Fibroblast of skin of back (primary cell): ENCODE measurements at places on chromosomes 5 and 9.

- peak; percentile 21 for DNase-seq
Measured at GRCh38 chr9:32783168-32783891, at the start of gene TMEM215. Gene TMEM215, plus strand, starts transcription at chr9:32783540. Its CDS starts 644 bp downstream, at chr9:32784184.

GRCh38 chr5:153390569-153390968, 99.9 kb upstream of the GRIA1 start:
- DNase-seq, result no peak

- no peak for DNase-seq
Measured at GRCh38 chr5:171989946-171990712, 16.3 kb downstream of the FBXW11 start.

GRCh38 chr9:121783521-121784507, 132.4 kb downstream of the DAB2IP start:
- DNase-seq, result peak; percentile 29

GRCh38 chr5:109403469-109403868, 6.3 kb downstream of the PJA2 start:
- DNase-seq, result no peak

- DNase-seq, result no peak
Measured at GRCh38 chr9:136558373-136558772, 12.5 kb upstream of the NOTCH1 start.

DNA sequence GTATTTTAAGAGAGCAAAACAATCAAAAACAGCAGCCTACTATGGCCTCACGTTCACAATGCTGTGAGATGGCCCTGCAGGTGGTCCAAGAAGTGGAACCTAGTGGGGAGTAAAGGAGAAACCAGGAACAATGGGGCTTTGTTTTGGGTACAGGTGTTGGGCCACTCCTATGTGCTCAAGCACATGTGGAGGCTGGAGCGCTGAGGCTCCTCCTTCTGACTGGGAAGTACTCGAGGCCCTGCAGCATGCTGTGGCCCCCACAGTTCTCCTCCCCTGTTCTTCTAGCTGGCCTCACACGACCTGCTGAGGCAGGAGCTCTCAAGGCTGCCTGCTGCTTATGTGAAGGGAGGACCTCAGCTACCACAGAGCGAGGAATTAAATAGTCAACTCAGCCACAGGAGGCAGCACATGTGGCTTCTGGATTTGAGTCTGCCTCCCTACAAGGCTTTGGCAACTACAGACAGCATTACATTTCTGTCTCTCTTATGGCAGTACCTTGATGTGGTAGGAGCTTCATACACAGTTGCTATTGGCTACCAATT, 482.3 kb downstream of the SPOCK1 start:
- DNase-seq, result no peak

DNA sequence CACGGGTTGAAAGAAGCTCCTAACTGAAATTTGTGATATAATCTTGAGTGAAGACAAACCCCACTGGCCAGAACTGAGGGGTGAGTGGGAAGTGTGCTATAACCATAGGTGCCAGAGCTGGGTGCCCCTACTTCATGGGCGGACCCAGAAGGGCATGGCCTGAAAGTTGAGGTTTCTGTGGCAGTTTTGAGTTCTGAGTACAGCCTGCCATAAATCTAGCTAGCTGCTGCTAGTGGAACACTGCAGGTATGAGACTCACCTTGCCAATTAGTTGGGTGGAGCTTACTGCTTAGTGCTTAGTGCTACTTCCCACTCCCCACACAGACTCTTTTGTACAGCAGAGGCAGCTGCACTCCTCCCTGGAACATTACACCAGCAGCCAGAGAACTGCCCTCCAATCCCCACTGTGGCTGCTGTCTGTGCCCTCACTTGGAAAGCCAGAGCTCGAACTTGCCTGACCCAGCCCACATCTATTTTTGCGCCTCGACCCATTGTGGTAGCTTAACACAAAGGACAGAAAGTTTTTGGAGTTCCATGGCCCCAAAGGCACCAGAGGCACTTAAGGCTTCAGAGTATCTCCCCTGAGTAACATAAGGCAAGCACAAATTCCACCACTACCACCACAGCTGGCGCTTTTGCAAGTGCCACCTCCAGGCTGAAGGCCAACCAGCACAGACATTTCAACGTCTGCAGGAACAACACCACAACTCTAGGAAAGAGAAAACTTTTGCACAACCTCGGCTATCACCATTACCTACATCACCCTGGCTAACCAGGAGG, 27.1 kb upstream of the PTGER4 start:
- DNase-seq, result no peak

DNA sequence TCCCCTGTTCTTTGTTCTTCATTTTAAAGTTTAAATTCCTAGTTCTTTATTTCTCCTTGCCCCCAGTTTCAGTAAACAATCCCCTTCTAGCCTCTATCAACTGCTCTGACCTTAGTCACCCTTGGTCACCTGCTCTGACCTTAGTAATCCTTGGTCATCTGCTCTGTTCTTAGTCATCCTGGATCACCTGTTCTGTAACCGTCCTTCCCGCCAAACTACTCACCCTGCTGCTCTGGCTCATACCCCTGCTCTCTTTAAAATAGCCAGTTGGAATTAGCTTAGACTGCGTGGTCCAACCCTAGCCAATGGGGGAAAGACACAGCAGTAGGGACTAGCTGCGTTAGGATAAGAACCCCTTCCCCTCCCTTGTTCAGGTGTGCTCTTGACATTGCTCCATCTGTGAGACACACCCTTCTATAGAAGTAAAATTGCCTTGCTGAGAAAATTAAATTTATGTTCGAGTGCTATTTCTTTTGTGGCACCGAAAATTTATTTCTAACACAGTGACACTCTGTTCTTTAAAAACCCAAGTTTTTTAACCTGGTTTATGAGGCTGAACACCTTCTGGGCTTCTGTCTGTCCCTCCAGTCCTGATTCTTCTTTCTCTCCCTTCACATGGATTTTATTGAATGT, 3.8 kb downstream of the PRRC1 start:
- DNase-seq, result no peak

DNA sequence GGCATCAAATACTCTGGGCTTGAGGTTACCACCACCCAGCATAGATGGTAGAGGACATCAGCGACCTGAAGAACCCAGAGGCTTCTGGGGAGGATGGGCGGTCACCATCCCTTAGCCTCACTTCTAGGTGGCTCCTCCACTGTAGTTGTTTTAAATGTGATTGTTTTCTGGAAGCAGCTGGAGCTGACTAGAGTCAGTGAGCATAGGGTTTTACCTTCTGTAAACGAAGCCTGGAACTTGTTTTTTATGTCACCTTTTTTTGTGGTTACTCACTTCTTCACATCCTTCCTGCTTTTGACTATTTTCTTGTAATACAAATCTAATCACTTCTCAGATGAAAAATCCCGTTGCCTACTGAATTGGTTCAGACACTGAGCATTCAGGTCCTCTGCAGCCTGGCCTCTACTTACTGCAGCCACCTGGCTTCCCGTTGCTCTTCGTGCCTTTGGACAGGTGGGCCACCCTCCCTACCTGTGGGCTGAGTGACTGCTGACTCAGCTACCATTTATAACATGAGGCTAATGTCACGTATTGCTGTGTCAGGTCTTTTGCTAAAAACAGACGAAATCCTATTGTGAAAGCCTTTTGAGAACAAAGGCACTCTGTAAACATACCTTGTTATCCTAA, 167.8 kb downstream of the MAN2A1 start:
- no peak for DNase-seq

- DNase-seq, result peak; percentile 62
Measured at GRCh38 chr5:124655251-124655917, 91.1 kb downstream of the ZNF608 start.

DNA sequence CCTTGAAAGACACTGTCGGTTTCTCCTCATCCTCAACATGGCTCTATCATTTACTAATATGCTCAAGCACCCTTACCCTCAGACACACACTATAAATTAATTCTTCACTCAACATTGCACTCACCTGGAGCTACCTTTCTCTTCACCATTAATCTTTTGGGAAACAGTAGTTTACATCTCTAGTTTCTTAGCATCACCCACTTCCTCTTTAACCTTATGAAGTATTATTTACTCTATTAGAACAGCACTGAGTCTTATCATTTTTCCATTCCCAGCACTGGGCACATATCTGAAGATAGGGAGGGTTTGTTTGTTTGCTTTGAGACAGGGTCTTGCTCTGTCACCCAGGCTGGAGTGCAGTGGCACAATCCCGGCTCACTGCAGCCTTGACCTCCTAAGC, 213.5 kb downstream of the SMARCA2 start:
- no peak for DNase-seq

- DNase-seq, result peak; percentile 67
Measured at GRCh38 chr5:78750281-78750680, 101.7 kb upstream of the LHFPL2 start.

- DNase-seq, result no peak
Measured at GRCh38 chr9:79470954-79471353, 100.8 kb upstream of the TLE4 start.

DNA sequence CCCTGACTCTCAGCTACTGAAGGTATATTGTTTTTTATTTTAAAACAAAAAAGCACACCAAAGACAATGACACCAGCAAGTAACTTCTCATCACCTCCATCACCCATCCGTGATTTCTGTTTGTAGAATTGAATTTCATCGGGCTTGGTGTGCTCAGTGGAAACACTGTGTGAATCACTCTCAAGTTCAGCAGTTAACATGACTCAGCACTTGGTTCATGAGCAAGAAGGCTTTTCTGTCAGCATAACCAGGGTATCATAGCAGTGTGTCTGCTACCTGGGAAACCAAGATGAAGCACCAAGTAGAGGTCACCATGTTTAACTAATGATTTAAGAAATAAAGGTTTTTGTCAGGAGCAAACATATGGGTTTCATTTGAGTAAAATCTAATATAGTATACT, 123.7 kb downstream of the INSYN2B start:
- DNase-seq, result peak; percentile 82

- no peak for DNase-seq
Measured at GRCh38 chr9:34956648-34957047, 1.4 kb upstream of the PHF24 start.

DNA sequence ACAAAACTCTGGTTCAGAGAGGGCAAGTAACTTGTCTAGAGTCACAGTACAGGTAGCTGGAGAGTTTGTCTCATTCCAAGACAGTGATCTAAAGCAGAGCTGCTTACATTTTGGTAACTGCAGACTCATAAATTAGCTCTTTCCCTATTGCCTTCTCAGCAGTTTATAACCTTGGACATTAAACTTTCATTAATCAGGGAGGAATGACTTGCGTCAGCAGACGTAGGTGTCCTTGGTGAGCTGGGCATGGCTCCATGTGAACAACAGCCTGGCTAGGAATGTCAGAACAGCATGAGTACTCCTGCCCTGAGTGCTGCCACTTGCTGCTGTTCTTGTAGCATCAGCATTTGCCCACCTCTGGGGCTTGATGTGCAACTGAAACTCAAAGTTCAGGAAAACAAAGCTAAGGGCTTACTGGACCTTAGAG, 2.2 kb upstream of the ALDOB start:
- DNase-seq, result no peak

GRCh38 chr9:109791003-109791677, 11.1 kb downstream of the PALM2AKAP2 start:
- DNase-seq, result no peak

DNA sequence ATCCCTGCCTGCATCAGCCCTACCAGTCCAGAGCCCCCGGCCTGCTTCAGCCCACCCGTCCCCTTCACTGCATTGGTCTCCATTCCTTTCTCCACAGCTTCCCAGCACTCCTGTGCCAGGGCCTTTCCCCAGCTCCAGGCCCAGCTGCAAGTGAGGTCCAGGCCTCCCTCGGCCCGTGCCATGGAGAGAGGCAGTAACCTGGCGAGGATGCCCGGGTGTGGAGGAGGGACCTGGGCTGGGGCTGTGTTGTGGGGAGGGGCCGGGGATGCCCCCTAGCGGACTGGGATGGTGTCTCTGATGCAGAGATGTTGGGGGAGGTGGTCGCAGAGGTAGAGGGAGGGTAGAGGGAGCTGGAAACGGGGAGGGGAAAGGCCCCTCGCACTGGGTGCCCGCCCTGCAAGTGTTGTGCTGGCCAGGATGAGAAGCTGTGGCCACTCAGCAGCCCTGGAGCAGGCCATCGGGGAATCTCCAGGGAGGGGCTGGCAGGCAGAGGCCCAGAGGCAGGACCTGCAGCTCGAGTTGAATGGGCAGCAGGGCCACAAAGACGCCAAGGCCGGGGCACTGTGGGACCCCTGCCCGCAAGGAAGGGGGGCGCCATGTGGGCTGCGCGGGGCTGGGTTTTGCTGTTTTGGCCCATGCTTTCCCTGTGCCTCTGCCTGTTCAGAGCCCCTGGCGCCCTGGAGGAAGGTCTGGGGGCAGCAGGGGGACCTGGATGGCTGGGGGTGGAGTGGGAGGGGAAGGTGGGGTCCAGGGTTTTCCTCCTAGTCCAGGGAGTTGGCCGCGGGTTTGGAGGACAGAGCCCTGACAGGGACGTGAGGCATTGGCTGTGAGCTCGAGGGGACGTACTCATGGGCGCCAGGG, 26.0 kb upstream of the NKD2 start:
- DNase-seq, result no peak

DNA sequence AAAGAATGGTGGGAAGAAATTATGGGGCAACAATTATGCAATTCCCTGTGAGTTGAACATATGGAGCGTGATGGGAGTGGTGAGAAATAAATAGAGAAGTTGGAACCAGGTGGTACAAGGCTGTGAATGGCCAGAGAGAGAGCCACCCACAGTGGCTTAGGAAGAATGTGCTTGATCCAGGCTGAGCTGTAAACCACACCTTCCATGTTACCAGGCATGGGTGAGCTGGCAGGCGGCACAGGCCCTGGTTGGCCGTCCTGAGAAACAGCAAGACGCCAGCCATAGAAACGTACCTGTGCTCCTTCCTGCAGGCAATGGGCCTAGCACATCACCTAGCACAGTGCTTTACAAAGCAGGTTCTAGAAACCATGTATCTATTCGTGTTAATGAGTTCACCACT, 74.3 kb downstream of the EPB41L4B start:
- DNase-seq, result no peak

DNA sequence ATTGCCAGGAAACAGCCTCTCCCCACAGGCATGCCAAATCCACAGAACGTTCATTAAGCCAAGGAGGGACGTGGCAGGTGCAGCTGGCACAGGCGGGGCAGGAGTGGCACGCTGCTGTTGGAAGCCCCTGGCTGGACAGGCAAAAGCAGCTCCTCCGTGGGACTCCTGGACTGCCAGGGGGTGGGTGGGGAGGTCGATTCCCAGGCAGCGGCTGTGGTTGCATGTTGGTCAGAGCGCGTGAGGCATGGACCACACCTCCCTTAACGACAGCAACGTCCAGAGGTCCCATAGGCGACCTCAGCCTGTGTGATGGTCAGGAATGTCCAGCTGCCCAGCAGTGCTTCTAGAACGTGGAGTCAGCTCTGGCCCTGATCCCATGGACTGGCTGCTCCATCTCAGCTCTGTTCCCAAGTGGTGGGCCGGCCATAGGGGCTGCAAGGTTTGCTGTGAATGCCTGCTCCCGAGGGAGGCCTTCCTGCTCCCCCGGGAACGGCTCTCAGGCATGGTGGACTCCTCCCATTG, 6.9 kb downstream of the SLC6A19 start:
- no peak for DNase-seq

GRCh38 chr5:98989727-98990126, 60.9 kb upstream of the CHD1 start:
- DNase-seq, result no peak

DNA sequence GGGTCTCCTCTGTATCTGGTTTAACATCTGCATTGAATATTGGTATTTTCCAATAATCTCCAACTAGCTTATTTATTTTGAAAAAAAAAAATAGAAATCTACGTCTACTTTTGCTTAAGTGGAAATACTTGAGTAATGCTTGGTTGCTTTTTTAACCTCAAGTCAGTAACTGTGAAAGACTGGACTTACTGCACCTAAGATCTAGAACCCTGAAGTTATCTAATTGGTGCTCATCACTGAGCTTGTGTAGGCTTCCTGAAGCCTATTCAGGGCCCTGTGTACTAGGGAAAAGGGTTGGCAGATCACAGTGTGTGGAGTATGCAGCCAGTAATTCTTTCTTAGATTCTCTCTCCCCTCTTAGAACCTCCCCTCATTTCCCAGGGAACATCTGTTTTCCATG, 16.2 kb downstream of the SLC1A1 start:
- no peak for DNase-seq

GRCh38 chr5:172453206-172453985, 929 bp downstream of the SH3PXD2B start:
- peak; percentile 82 for DNase-seq
